ENCODE measurements at places on chromosomes 11 and 22. TPM values are rescaled to one million over a fixed set of nuclear protein-coding genes. Genes with fewer than 3 reads are reported as not detected.

INS gene
- not detected for total RNA-seq

KRTAP5-7 gene
- not detected for total RNA-seq

NPTXR gene
- total RNA-seq = 5.8 TPM

DNAJB7 gene
- not detected for total RNA-seq

AP1B1 gene
- 64.2 TPM for total RNA-seq

CDC45 gene
- total RNA-seq = 31.9 TPM

APOBEC3F gene
- 7.3 TPM for total RNA-seq

TEX12 gene
- total RNA-seq = not detected

F2 gene
- not detected for total RNA-seq

OR56A3 gene
- total RNA-seq = not detected

Data from H1 (cell line).